ENCODE measurements at places on chromosomes 3 and 15. TPM values are rescaled to one million over a fixed set of nuclear protein-coding genes. Genes with fewer than 3 reads are reported as not detected.

The ALDH1A2 gene
- total RNA-seq = 0.33 TPM

The NLGN1 gene
- not detected for total RNA-seq

The ADAMTS9 gene
- total RNA-seq = 0.87 TPM

The CCDC9B gene
- 16.5 TPM for total RNA-seq

The DLEC1 gene
- total RNA-seq = not detected

The ATP13A4 gene
- not detected for total RNA-seq

The CYP1A2 gene
- not detected for total RNA-seq

The TICRR gene
- 13.7 TPM for total RNA-seq

The DNAH12 gene
- total RNA-seq = 0.02 TPM

The HMCES gene
- 41.8 TPM for total RNA-seq

The SACM1L gene
- total RNA-seq = 17.4 TPM

The FANCD2OS gene
- total RNA-seq = not detected

The GNAT1 gene
- not detected for total RNA-seq

The SLC22A13 gene
- total RNA-seq = not detected

The TMEM39A gene
- 25.9 TPM for total RNA-seq

The MYL3 gene
- 0.22 TPM for total RNA-seq

The SI gene
- not detected for total RNA-seq

The SLC2A2 gene
- not detected for total RNA-seq

The PLSCR5 gene
- total RNA-seq = not detected

The QRICH1 gene
- total RNA-seq = 37.3 TPM

The EBLN2 gene
- total RNA-seq = 0.25 TPM

Measured in A549 treated with RU486 at 1 μM for 4 hours (cell line).